ENCODE measurements at places on chromosomes 13 and 19.

GRCh38 chr13:106100171-106100919 is 435.1 kb downstream of the EFNB2 start:
- DNase-seq: no peak

GRCh38 chr19:55611983-55612645 is 6.7 kb downstream of the ZNF865 start:
- DNase-seq: no peak

GRCh38 chr13:77033717-77034302 is 6.9 kb upstream of the FBXL3 start:
- DNase-seq: no peak

GRCh38 chr19:27935669-27936068 is 1277.3 kb downstream of the UQCRFS1 start:
- no peak for DNase-seq

DNA sequence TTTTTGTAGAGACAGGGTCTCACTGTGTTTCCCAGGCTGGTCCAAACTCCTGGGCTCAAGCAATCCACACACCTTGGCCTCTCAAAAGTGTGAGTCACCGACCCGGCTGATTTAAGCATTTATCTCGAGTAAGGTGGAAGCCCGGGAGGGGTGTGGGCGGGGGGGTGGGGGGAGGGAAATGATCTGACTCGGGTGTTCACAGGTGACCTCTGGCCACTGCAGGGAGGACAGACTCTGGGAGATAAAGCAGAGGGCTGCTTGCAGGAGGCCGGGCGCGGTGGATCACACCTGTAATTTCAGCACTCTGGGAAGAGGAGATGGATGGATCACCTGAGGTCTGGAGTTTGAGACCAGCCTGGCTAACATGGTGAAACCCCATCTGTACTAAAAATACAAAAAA is 7.9 kb downstream of the DENND1C start:
- no peak for DNase-seq

- DNase-seq: no peak
Measured at GRCh38 chr19:51712461-51713081, 11.2 kb downstream of the HAS1 start.

- DNase-seq: no peak
Measured at GRCh38 chr19:35582760-35583159, 3.2 kb upstream of the PMIS2 start.

DNA sequence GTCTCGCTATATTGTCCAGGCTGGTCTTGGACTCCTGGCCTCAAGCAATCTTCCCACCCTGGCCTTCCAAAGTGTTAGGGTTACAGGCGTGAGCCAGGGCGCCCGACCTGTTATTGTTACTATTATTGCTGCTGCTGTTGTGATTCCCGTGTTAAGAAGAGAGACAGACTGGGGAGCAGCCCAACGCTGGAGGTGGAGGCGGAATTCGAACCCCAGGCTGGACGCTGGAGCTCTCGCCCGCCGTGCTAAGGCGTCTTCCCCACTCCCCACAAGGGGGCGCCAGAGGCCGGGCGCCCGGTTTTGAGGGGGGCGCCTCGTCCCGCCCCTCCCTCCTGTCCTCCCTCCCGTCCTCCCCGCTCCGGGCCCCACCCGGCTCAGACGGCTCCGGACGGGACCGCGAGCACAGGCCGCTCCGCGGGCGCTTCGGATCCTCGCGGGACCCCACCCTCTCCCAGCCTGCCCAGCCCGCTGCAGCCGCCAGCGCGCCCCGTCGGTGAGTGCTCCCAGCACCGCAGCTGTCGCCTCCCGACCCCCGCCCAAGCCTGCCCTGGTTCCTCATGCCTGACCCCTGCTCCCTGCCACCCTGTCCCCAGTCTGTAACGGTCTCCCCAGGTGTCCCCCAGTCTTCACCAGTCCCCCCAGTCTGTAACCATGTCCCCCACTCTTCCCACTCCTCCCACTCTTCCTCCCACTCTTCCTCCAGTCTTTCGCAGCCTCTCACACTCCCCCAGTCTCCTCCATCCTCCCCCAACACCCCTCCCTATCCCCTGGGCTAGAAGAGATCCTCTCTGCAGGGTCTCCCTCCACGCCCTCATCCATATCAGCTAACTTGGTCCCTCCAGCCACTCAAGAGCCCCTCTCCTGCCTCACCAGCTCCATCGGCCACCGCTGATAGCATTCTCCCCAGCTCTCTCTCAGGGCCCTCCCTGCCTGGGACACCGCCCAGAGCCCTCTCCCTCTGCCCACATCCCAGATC is at the start of gene EHD2:
Gene EHD2 (plus strand): TSS at position 377 of the 976 bp plus-strand sequence. CDS start 3,191 bp downstream, outside the sequence.
- no peak for DNase-seq
